ENCODE measurements at places on chromosomes 3 and 15. TPM values are rescaled to one million over a fixed set of nuclear protein-coding genes. Genes with fewer than 3 reads are reported as not detected.

Gene TICRR
- total RNA-seq: 0.20 TPM

Gene CYP8B1
- 0.13 TPM for total RNA-seq

Gene AHSG
- not detected for total RNA-seq

Gene KBTBD12
- total RNA-seq: 0.54 TPM

Gene SMCO1
- total RNA-seq: not detected

- no peaks in the 10 kb centered on the region for H3K4me1 ChIP-seq
- DNase-seq: no peak
- no peaks in the 10 kb centered on the region for H3K36me3 ChIP-seq
- no peak overlapping the region for H3K4me3 ChIP-seq
- no peak overlapping the region for H3K27ac ChIP-seq
- H3K27me3 ChIP-seq: no peaks in the 10 kb centered on the region
Observed at GRCh38 chr3:81955878-81956277, 194.4 kb upstream of the GBE1 start.

- no peaks in the 10 kb centered on the region for H3K36me3 ChIP-seq
- H3K27me3 ChIP-seq: no peaks in the 10 kb centered on the region
- H3K27ac ChIP-seq: no peak overlapping the region
- no peak for DNase-seq
Observed at GRCh38 chr3:3552761-3553160, 246.5 kb upstream of the LRRN1 start.

DNA sequence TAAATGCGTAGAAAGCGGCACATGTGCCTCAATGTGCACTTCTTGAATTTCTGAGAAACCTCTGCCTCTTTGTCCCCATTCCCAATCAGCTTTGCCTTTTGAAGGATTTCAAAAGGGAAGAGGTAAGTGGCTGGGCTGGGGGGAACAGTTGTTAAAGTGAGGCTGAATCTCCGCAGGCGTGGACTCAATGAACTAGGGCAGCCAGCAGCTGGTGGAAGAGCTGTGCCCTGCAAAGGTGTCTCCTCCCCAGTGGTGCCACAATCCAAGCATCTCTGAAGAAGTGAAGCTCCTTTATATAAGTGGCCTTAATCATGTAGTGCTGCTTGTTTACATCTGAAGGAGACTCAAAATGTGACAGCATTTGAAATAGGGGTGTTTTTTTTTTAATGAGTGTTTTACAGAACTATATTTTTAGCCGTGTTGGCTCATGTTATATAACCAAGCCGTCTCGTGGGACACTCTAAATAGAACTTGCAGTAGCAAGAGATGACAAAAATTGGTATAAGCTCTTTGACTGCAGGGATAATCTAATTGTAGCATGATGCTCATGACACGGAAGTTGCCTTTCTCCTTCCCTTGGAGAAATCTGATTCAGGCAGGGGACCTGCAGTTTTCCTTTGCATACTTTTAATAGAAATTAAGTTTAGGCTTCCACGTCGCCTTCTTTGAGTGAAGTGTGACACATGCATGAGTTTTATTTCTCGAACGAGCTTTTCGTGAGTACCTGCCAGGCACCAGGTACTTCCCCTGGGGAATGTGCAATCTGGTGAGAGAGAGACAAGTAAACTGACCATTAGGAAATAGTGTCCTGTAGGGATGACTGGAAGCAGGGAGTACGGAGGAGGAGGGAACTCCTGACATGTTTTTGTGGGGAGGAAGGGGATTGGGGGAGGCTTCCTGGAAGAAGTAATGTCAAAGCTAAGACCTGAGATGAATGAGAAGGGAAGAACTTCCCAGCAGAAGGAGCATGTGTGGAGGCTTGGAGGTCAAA is 179.7 kb upstream of the BHLHE40 start:
- H3K27me3 ChIP-seq: no peaks in the 10 kb centered on the region
- H3K36me3 ChIP-seq: peaks cover 12% of the 10 kb centered on the region
- H3K4me1 ChIP-seq: no peaks in the 10 kb centered on the region
- no peak overlapping the region for H3K4me3 ChIP-seq
- no peak for DNase-seq

- H3K36me3 ChIP-seq: no peaks in the 10 kb centered on the region
- no peaks in the 10 kb centered on the region for H3K4me1 ChIP-seq
- no peak overlapping the region for H3K4me3 ChIP-seq
- DNase-seq: no peak
Observed at GRCh38 chr15:76576523-76577279, 240.1 kb downstream of the ISL2 start.

All from upper lobe of left lung (tissue), 6 donors.